IMR-90 (cell line): ENCODE measurements at places on chromosomes 16 and 17. TPM values are rescaled to one million over a fixed set of nuclear protein-coding genes. Genes with fewer than 3 reads are reported as not detected.

GRCh38 chr16:21028728-21029127, 121.9 kb downstream of the DNAH3 start:
- DNase-seq = no peak
- H3K27ac ChIP-seq = no peak overlapping the region
- no peak overlapping the region for H3K4me3 ChIP-seq
- H3K4me1 ChIP-seq = no peaks in the 10 kb centered on the region
- H3K36me3 ChIP-seq = no peaks in the 10 kb centered on the region

DNA sequence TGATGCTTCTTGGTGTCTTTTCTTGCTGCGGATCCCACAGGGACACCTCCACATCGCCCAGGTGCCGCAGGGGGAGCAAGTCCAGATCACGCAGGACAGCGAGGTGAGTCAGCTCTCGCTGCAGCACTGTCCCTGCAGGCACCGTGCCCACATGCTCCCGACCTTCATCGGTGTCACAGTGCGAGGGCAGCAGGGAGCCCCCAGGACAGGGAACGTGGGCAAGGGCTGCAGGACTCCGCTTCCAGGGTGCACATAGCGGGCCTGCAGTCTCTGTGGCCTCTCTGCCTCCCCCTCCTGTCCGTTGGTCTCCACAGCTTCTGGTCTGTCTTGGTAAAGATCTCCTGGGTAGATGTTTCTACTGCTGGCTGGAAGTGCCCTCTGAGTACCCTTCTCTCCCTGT, 84.1 kb downstream of the BANP start:
- DNase-seq = no peak
- no peak overlapping the region for H3K4me3 ChIP-seq
- H3K36me3 ChIP-seq = peaks cover 23% of the 10 kb centered on the region
- no peak overlapping the region for H3K27ac ChIP-seq
- H3K27me3 ChIP-seq = no peaks in the 10 kb centered on the region

DNA sequence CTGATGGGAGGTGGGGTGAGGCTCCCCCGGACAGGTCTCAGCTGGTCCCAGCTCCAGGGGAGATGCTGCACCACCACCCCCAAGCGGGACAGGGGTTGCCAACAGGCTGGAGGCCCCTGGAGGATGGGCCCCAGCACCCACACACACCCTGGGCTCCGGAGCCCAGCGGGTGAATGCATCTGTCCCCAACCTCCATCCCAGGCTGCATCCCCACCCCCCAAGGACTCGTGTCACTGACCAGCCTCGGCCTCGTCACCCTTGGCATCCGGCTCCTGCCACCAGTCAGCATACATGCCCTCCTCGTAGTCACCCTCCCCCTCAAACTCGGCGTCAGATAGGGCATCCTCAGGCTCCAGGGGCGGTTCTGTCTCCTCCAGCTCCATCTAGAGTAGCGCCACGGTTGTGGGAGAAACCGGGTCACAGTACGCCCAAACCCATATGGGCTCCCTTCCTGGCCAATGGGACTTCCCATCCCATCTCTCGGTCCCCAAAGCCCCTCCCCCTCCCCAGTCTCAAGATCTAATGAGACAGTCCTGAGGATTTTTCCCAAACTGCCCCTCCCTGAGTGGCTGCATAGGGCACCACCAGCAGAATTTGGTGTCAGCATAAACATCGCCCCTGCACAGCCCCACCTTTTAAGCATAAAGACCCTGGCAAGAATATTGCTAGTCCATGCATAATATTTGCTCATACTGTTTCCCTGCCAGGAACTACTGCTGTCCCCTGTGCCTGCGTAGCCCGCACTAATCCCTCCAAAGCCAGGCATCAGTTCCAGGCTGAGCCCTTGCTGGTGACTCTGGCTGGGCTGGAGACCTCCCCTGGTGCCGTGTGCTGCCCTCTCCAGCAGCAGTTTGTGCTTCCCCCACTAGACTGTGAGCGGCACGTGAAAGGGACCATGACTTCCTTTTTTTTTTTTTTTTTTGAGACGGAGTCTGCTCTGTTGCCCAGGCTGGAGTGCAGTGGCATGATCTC, 8.4 kb downstream of the P3H4 start:
- H3K4me1 ChIP-seq = peaks cover 11% of the 10 kb centered on the region
- no peak overlapping the region for H3K27ac ChIP-seq
- DNase-seq = no peak

CHP2 gene
- total RNA-seq = not detected in 2 replicates

DNA sequence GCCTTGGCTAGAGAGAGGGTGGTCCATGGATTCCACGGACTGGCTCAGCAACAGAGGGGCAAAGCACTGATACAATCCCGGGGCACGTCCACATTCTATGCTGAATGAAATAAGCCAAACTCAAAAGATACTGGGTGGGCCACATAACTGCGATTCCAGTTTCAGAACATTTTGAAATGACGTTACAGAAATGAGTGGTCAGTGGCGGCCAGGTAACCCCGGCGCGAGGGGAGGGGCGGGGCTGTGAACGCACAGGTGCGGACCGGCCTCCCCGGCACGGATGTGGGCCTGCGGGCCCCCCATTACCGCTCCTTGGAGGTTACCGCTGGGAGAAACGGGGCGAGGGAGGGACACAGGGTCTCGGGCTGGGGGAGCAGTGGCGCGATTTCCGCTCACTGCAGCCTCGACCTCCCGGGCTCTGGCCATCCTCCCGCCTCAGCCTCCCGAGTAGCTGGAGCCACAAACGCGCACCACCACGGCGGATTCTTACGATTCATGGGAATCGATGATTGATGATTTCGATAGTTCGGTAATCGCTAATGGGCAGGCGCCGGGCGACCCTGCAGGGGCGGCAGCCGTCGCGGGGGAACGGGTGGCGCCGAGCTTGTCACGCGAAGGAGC, 559 bp downstream of the MVD start:
- H3K4me3 ChIP-seq = peak overlapping the region; percentile 80
- no peak for DNase-seq
- H3K27me3 ChIP-seq = no peaks in the 10 kb centered on the region
- no peak overlapping the region; the same call in 1 of the 2 replicates for H3K27ac ChIP-seq

- no peaks in the 10 kb centered on the region for H3K27me3 ChIP-seq
- peak overlapping the region; percentile 1; the same call in 1 of the 2 replicates for H3K4me3 ChIP-seq
- H3K36me3 ChIP-seq = no peaks in the 10 kb centered on the region
- peak; percentile 97 for DNase-seq
- peaks cover 7% of the 10 kb centered on the region for H3K4me1 ChIP-seq
Observed at GRCh38 chr17:76515274-76515949, 14.2 kb upstream of the RHBDF2 start.

CCL14 gene
- not detected in 2 replicates for total RNA-seq

DNA sequence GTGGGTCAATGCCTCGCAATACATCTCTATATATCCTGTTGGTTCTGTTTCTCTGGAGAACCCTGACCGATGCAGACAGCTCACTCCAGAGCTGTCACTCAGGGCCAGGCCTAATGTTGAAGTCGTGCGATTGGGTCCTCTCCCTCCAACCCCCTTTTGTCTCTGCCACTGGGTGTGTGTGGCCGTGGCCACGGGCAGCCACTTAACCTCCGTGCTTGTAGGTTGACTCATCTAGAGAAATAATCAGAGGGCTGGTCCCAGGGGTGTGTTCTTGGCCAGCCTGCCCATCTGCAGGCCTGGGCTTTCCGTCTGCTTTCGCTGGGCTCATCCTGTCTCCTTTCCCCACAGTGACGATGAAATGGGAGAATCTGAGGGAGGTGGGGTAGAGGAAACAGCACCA, 7.4 kb downstream of the ADAD2 start:
- peaks cover 2% of the 10 kb centered on the region; the same call in 1 of the 2 replicates for H3K4me1 ChIP-seq
- peak; percentile 59 for DNase-seq
- peaks cover 31% of the 10 kb centered on the region for H3K27me3 ChIP-seq
- no peaks in the 10 kb centered on the region for H3K36me3 ChIP-seq

GCGR gene
- not detected in 2 replicates for total RNA-seq
